Endothelial cell (in vitro differentiated cells): ENCODE measurements at places on chromosomes 11 and 22.

DNA sequence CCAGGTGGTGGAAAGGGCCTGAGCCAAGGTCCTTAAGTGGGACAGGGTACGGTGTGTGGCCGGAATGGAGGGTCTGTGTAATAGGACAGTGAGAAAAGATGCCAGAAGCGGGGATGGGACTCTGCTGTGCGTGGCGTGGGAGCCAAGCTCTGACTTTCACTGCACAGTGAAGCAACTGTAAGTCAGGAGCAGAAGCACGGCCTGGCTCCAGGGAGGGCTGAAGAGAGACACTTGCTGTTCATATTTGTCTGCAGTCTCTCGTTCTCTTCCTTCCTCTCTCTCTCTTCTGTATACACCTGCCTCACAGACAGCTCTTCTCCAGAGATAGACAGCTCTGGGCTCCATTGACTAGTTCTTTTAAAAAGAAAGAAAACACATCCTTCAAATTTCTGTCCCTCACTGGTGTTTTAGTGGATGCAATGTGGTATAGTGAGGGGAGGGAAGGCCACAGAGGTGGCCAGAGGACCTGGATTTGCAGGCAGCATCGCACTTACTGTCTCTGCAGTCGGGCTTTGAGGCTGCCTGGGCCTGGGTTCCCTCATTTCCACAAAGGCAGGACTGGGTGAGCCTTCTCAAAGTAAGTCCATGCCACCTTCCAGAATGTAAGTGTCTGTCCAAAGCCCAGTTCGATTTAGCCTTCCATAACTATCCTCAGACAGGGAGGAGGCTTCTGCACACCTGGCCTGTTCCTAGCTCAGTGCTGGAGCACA, 2.1 kb downstream of the IL17RA start:
- H3K4me3 ChIP-seq, result peak overlapping the region; percentile 96
- H3K36me3 ChIP-seq, result peaks cover 7% of the 10 kb centered on the region
- peaks cover 15% of the 10 kb centered on the region for H3K27me3 ChIP-seq

- H3K36me3 ChIP-seq, result no peaks in the 10 kb centered on the region
- H3K4me1 ChIP-seq, result peaks cover 7% of the 10 kb centered on the region
- DNase-seq, result no peak
- no peaks in the 10 kb centered on the region for H3K27me3 ChIP-seq
These were observed 47.8 kb downstream of the ALG9 start for GRCh38 chr11:111823629-111824028.

DNA sequence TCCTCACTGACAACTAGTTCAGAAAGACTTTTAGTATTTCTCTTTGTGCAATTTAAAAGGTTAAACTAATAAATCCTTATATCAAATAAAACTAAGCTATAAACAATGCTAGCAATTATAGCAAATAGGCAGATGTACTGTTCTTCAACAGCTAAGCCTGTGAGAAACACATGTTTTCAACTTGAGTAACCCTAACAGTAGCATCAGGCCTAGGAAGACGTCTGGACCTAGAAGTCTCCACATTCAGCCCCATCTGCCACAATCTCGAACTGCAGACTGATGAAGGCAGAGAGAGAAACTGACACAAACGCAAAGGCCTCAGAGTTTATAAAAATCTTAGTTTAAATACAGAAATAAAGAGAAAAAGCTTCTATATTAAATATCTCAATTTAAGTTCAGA, 2.5 kb downstream of the ST13 start:
- peaks cover 10% of the 10 kb centered on the region for H3K36me3 ChIP-seq
- DNase-seq, result no peak
- H3K4me1 ChIP-seq, result peaks cover 26% of the 10 kb centered on the region
- H3K27me3 ChIP-seq, result peaks cover 1% of the 10 kb centered on the region
- H3K4me3 ChIP-seq, result no peak overlapping the region

DNA sequence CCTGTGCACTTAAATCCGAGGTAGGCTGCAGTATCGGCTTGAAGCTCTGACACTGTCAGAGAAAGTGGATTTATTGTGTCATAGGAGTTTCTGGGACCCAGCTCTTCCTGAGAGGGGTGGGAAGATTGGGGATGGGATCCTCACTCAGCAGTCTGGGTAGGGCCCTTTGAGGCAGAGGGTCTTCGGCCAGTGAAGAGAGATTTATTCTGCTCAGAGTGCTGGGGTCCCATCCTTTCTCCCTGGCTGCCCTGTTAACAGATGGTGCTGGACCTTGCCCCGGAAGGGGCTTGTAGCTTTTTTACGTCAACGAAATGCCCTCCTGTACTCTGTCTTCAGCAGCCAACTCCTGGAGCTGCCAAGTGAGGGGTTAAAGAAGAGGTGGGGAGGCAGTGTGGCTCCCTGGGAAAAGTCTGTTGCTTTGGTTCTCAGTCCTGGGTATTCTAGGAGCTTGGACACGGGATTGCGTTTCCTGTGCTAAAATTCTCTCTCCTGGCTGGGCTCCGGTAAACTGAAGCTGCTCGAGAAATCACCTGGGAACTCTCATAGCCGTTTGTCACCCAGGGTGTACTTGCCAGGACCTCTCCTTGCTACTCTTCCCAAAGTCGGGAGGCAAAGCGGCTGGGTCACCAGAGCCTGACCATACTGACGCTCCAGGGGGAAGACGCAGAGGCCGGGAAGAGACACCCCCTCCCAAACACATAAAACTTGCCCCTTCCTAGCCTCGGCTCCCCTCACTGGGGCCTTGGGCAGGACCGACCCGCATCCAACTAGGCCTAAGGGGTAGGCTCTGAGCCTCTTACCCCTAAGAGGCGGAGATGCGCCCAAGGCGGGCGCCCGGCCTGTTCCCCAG, 806 bp upstream of the SMDT1 start:
- H3K4me3 ChIP-seq, result peak overlapping the region; percentile 97
- peaks cover 9% of the 10 kb centered on the region for H3K27me3 ChIP-seq
- H3K27ac ChIP-seq, result peak overlapping the region; percentile 86
- DNase-seq, result no peak

DNA sequence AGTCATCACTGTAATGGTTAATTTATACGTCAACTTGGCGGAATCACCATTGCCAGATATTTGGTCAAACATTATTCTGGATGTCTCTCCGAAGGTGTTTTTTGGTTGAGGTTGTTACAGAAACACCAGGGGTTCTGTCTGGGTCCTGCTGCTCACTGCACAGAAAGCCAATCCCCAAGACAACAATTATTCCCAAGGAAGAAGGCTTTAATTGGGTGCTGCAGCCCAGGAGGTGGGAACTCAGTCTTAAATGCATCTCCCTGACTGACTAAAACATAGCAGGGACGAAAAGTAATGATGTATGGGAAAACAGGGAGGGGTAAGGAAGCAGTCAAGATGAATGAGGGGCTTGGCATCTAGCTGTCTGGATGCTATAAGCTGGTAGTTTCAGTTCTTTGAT, 331.3 kb downstream of the TBC1D22A start:
- H3K27me3 ChIP-seq, result peaks cover 13% of the 10 kb centered on the region
- no peak for DNase-seq
- peaks cover 13% of the 10 kb centered on the region for H3K4me1 ChIP-seq
- no peak overlapping the region for H3K4me3 ChIP-seq
- peaks cover 24% of the 10 kb centered on the region for H3K36me3 ChIP-seq
- H3K27ac ChIP-seq, result no peak overlapping the region

- peaks cover 23% of the 10 kb centered on the region for H3K27me3 ChIP-seq
- peak; percentile 73 for DNase-seq
- peak overlapping the region; percentile 99 for H3K27ac ChIP-seq
- H3K4me3 ChIP-seq, result peak overlapping the region; percentile 100
These were observed 11.5 kb downstream of the YPEL4 start for GRCh38 chr11:57638005-57638781.

DNA sequence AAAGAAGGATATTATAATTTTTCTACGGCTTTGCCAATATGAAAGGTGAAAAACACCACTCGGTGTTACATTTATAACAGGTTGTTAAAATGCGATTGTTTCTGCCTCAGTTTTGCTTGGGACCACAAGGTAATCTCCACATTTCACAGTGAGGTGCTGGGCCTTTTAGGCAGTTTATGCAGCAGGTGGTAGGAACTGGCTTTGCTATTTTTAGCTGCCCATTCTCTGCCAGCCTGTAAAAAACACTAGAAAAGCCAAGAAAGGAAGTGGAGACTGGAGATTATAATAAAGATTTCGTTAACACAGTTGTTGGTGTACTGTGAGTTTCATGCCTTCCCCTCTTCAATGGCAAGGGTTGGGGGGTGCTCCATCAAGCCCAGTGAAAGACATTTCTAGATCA, 8.0 kb upstream of the MRPL16 start:
- peaks cover 7% of the 10 kb centered on the region for H3K36me3 ChIP-seq
- no peak overlapping the region for H3K4me3 ChIP-seq
- H3K27ac ChIP-seq, result no peak overlapping the region
- peaks cover 33% of the 10 kb centered on the region for H3K4me1 ChIP-seq
- peaks cover 4% of the 10 kb centered on the region for H3K27me3 ChIP-seq
- DNase-seq, result no peak

DNA sequence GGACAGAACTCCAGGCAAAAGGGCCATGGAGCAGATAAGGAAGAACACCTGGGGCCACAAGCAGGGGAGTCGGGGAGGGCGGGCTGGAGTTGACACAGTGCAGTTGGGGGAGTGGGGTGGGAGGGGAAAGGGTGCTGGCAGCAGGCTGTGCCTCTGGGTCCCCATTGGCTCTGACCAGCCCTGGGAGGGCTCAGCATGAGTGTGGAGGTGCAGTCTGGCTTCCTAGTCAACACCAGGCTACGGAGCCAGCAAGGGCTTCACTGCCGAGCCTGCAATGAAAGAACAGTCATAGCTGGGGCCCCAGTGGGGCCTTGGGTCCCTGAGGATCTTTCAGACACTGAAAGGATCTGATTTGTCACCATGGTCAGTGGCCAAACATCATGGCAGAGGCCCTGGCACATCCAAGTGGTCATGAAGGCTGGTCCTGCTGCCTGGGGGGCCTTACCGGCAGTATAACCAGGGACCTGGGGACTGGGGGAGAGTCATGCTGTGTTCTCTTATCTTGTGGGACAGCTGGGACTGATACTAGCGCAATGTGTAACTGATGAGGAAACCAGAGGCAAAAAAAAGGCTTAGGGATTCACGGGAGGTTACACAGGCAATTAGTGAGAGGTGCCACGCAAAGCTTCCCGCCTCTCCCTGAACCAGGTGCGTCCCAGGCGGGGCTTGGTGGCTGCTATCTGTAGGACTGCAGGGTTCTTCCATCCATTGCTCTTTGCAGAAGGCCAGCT, 11.6 kb downstream of the SLC37A2 start:
- peaks cover 20% of the 10 kb centered on the region for H3K27me3 ChIP-seq
- no peak overlapping the region for H3K27ac ChIP-seq
- H3K4me1 ChIP-seq, result peaks cover 20% of the 10 kb centered on the region
- DNase-seq, result no peak
- H3K4me3 ChIP-seq, result no peak overlapping the region
- H3K36me3 ChIP-seq, result no peaks in the 10 kb centered on the region

- no peak for DNase-seq
- H3K27me3 ChIP-seq, result no peaks in the 10 kb centered on the region
- H3K36me3 ChIP-seq, result no peaks in the 10 kb centered on the region
- H3K27ac ChIP-seq, result no peak overlapping the region
These were observed 412.5 kb upstream of the DDI1 start for GRCh38 chr11:103623933-103624332.

DNA sequence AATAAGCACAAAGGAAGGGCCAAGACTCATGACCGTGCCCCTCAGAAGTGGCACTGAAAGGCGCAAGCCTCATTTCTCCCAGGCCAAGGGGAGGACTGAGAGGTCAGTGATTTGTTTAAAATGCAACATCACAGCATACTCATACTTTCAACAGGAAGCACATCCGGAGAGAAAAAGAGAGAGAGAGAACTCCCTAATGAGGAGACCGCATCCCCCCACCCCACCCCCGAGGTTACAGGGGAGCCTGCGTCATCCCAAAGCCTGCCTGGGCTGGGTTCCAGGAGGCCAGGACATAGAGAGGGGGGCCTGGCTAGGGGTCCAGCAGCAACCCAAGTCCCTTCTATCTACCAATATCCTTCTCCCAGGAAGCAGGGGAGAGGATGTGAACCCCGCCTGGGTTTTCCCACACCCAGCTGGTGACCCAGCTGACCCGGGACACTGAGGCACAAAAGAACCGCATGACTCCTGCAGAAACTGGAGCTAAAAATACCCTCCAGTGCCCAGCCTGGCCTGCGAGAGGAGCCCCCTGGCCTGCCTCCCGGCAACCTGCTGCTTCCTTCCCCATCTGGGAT, 3.8 kb downstream of the CSNK1E start:
- DNase-seq, result no peak
- peaks cover 21% of the 10 kb centered on the region for H3K27me3 ChIP-seq
- H3K4me1 ChIP-seq, result peaks cover 26% of the 10 kb centered on the region
- H3K4me3 ChIP-seq, result peak overlapping the region; percentile 82
- peak overlapping the region; percentile 70 for H3K27ac ChIP-seq
- peaks cover 8% of the 10 kb centered on the region for H3K36me3 ChIP-seq

GRCh38 chr11:75421035-75421602, 11.9 kb downstream of the KLHL35 start:
- DNase-seq, result no peak
- H3K4me3 ChIP-seq, result no peak overlapping the region
- no peak overlapping the region for H3K27ac ChIP-seq
- peaks cover 4% of the 10 kb centered on the region for H3K27me3 ChIP-seq
- peaks cover 3% of the 10 kb centered on the region for H3K4me1 ChIP-seq

DNA sequence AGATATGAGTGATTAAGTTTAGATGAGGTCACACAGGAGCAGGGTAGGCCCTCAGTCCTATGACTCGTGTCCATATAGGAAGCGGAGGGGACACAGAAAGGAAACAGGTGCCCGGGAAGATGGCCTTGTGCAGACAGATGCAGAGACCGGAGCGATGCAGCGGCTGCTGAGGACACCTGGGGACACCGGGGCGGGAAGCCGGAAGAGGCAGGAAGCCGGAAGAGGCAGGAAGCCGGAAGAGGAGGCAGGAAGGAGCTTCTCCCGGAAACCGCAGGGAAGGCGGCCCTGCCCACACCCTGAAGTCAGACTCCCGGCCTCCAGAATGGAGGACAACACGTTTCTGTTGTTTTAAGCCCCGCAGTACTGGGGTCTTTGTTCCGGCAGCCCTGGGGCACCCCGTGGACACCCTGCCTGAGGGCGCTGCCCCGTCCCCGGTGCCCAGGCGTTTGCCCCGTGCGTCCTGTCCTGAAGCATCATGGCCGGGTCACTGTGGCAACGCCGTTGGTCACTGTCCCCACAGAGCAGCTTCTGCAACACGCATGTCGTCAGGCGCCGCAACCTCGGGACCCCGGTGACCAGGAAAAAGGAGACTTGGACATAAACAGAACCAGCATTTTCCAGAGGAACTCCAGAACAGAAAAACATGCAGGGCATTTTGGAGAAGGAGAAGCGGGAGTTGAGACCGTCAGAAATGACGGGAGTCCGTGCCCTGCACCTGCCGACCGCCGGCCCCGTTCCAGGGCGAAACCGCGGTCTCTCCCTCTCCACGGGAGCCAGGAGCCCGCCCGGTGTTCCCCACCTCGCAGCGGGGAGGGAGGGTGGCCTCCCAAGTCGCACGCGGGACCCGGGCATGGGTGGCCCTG, 103.4 kb downstream of the BRD1 start:
- H3K27me3 ChIP-seq, result peaks cover 8% of the 10 kb centered on the region
- H3K4me3 ChIP-seq, result peak overlapping the region; percentile 59
- H3K4me1 ChIP-seq, result peaks cover 23% of the 10 kb centered on the region
- H3K36me3 ChIP-seq, result no peaks in the 10 kb centered on the region
- peak; percentile 52 for DNase-seq
- H3K27ac ChIP-seq, result no peak overlapping the region

DNA sequence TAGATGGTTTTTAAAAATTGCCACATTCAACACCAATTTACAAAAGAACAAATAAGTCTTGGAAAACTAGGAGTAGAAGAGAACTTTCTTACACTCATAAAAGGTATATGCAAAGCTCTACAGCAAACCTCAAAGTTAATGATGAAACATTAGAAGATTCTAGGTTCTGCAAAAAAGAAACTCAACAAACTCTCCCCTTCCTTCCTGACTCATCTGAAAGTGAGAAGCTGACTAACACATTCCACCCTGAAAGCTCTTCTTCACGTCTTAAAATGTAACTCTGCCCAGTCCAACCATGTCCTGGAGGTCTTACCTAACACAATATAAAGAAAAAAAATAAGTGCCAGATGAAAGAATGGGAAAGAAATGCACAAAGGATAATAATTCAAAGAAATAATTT, 218.9 kb upstream of the ISX start:
- H3K4me3 ChIP-seq, result no peak overlapping the region
- no peak overlapping the region for H3K27ac ChIP-seq
- DNase-seq, result no peak
- H3K27me3 ChIP-seq, result peaks cover 3% of the 10 kb centered on the region
